ENCODE measurements at places on chromosomes 2 and 18. TPM values are rescaled to one million over a fixed set of nuclear protein-coding genes. Genes with fewer than 3 reads are reported as not detected.

The KRTCAP3 gene
- total RNA-seq, result not detected

The C2orf81 gene
- total RNA-seq, result 2.8 TPM

The CD8B gene
- total RNA-seq, result not detected

The KCTD1 gene
- 11.5 TPM for total RNA-seq

The G6PC2 gene
- not detected for total RNA-seq

The TEX51 gene
- not detected for total RNA-seq

The SPP2 gene
- not detected for total RNA-seq

The GKN2 gene
- total RNA-seq, result not detected

The SDC1 gene
- total RNA-seq, result 45.5 TPM

GRCh38 chr18:9608298-9608697, 6.1 kb downstream of the PPP4R1 start:
- no peak for DNase-seq

DNA sequence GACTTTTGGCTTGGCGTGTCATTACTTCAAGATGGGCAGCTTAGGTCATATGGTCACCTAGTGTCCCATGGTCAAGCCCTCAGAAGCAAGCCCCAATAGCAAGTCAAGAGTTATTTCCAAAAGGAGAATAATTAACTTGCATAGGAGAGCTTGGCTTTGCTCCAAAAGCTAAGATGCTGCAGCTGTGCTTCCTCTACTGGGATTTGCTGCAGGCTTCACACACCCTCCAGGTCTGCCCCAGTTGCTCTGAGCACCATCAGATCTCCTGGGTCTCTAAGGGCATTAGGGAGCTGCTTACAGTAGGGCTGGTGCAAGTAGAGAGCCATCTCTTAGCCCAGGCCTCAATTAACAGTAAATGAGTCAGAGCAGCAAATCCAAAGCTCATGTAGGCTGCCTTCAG, 46.6 kb downstream of the THUMPD2 start:
- no peak for DNase-seq

DNA sequence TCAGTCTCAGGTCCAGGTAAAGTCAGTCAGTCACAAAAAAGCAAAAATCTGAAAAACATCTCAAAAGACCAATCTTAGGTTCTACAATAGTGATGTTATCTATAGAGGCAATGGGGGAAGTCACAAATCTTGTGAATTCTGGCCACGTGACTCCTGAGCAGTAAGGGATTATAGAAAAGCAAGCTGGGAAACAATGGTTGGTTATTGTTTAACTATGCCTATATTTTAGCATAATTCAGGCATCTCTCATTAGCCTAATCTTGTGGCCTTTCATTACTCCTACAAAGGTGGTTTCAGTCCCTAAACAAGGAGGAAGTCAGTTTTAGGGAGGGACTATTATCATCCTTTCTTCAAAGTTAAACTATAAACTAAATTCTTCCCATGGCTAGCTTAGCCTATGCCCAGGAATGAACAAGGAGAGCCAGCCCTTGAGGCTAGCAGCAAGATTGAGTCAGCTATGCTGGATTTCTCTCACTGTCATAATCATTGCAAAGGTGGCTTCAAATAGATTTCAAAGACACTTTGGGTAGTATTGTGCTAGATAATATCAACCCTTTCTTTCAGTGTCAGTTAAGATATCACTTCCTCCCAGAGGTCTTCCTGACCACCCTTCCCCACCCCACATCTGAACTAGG, 56.4 kb upstream of the ITGA6 start:
- no peak for DNase-seq

- DNase-seq, result no peak
These were observed 132.5 kb downstream of the CSRNP3 start for GRCh38 chr2:165601928-165602521.

DNA sequence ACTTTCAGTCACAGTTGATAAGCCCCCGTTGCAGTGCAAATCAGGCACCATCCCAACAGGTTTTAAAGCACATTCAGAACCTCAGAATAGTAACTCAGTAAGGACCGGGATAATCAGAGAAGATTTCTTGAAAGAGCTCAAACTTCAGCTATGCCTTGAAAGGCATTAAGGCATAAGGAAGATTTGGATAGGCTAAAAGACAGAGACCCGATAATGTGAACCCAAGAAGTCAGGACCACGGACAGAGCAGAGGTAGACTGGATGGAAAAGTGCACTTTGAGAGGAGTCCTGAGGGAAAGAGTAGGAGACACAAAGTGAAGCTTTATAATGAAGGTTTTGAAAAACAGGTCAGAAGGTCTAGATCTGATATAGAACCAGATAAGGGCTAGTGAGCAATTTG, 36.9 kb upstream of the KLF7 start:
- no peak for DNase-seq

- DNase-seq, result no peak
These were observed 66.5 kb downstream of the ALPK2 start for GRCh38 chr18:58562146-58562998.

GRCh38 chr2:40324656-40325055, 127.2 kb downstream of the SLC8A1 start:
- DNase-seq, result no peak

GRCh38 chr2:233331536-233331935, 22.8 kb upstream of the DGKD start:
- DNase-seq, result no peak

DNA sequence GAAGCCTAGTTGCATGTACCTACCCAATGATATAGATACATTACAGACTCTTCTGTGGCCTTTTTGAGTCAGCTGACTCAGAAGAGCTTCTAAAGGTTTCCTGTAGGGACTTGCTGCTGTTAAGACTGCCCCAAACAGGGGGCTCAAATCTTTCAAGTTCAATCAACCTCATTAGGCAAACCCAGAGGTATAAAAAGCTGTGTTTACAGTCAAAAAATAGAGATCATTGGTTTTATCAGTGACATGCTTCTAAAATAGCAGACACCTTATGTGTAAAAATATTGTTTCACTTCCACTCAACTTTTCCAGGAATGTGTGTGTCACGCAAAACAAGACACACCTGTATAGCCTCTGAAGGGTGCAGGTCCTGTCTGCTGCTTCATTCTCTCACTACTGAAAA, 624.3 kb upstream of the FANCL start:
- DNase-seq, result no peak

DNA sequence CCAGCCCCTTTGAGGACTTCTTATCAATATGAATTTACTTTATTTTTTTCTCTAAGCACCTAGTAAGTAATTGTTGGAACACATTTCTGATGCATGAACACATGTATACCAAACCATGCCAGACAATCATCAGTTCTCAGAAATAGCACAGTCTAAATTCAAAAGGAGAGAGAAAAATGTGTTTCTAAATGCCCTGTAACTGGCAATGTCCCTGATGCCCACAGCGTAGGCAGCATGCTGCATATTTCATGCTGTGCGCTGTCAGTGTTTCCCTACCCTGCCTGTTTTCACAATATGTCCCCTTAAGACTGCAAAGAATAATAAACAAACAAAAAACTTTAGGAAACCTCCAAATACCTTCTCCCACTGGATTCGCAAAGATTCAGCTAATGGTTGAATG, 881.0 kb upstream of the CHAC2 start:
- peak; percentile 91 for DNase-seq

GRCh38 chr2:33042819-33043218, 96.1 kb downstream of the LTBP1 start:
- no peak for DNase-seq

DNA sequence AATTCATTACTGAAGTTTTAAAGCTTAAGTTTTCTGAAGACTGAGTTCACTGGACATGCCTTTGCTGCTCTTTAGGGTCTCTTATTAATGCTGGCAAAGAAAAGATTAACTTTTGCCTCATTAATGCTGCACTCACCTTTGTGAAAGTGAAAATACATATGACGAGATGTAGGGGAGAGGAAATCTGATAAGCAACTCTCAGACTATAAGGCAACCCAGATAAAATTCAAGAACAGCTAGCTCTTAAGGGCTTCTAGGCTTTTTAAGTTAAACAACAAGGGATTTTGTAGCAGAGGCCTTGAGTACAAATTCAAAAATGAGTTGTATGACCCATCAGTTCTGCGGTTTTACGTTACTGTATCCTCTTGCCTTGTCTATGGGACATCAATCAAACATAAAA, 143.7 kb downstream of the USP34 start:
- no peak for DNase-seq

DNA sequence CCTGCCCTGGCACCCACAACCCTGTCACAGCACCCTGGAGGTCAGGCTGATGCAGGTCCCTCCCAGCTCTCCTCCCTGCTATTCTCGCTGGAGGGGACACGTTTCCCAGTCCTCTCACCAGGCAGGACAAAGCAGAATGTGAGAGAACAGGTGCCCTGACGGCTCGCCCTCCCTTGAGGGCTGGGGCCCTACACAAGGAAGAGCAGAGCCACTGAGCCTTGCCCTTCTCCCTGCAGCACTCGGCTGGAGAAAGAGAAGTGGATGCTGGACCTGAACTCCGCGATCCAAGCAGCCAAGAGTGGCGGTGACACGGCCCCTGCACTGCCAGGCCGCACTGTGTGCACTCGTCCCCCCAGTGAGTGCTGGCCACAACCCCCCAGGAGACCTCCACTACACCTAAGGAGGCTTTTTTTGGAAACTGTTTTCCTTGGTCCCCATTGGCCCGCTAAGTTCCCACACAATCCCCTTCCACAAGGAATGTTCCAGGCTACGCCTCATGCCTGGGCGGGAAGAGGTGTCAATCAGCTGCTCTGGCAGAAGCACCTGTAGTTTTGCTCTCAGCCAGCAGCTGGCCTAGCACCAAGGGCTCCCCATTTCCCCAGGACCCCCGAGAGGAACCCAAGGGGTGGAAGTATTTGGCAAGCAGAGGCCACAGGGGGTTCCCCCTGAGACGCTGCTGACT, 17.4 kb downstream of the STK25 start:
- DNase-seq, result no peak

DNA sequence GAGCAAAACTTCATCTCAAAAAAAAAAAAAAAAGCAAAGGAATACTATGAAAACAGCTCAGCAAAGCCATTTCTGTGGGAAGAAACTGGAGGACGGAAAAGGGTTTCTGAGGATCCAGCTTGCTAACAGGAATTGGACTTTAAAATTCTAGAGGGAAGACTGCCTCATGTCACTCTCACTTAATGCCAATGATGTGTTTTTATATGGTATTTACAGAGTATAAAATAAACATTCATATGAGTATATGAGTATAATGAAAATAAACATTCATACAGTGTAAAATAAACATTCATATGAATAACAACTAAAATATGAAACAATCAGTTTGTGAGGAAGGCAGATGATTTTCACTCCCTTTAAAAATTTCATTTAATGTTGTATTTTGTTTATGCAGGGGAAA, 43.9 kb downstream of the CHMP3 start:
- DNase-seq, result no peak

DNA sequence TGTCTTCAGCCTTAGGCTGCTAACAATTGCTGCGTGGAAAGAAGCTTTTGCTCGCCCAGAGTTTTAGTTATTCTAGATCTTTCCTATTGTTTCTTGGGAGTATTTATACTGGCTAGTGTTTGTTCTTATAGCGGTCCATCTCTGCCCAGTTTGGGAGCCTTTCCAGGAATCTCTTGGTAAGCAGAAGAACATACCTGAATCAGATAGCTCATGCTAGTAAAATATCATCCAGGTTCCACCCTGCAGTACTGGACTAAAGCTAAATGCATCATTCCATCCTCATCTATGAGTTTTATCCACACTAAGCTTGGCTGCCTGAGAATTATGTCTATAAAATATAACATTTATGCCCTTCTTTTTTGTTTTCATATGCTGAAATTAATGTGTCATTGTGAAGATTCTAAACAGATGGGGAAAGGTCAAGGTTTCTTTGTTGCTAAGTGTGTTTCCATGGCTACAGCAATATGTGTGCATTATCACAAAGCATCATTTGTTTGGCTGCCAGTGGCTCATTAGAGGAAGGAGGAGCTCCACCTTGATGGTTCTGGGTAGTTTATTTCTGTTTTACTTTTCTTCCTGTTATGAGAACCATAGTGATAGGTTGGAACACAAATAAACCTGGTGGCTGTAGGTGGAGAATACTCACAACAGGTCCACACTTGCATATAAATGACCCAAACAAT, 182.8 kb downstream of the PIK3C3 start:
- peak; percentile 83 for DNase-seq

DNA sequence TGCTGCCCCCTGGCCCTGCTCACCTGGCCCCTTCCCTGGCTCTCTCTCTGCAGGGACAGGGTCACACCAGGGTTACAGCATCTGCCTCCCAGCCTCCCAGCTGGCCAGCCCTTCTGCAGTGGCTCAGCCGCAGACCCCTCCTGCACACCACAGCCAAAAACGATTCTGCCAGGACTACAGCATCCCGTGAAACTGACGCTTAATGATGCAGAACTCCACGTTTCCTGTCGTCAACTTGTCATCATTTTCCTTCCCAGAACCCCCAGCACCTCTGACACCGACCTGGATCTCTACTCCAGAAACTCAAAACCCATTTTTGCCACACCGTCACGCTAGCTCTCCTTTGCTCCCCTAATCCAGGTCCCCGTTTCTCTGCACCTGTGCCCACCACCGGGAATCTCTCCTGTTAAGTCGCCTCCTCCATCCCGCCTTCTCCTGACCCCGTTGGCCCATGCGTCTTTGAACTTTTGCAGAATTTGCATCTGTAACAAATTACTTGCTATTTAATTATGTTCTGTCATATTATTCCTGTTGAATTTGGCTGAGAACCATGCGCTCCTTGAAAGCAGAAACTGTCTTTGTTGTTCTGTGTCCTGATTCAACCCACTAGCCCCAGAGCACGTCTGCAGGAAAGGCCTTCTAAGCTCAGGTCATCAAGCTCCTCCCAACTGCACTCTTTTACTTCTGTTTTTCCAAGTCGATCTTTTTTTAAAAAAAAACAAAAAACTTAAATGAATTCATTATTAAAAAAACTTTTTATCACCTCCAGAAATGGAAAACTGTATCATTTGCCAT, 173.2 kb upstream of the COPS8 start:
- no peak for DNase-seq

DNA sequence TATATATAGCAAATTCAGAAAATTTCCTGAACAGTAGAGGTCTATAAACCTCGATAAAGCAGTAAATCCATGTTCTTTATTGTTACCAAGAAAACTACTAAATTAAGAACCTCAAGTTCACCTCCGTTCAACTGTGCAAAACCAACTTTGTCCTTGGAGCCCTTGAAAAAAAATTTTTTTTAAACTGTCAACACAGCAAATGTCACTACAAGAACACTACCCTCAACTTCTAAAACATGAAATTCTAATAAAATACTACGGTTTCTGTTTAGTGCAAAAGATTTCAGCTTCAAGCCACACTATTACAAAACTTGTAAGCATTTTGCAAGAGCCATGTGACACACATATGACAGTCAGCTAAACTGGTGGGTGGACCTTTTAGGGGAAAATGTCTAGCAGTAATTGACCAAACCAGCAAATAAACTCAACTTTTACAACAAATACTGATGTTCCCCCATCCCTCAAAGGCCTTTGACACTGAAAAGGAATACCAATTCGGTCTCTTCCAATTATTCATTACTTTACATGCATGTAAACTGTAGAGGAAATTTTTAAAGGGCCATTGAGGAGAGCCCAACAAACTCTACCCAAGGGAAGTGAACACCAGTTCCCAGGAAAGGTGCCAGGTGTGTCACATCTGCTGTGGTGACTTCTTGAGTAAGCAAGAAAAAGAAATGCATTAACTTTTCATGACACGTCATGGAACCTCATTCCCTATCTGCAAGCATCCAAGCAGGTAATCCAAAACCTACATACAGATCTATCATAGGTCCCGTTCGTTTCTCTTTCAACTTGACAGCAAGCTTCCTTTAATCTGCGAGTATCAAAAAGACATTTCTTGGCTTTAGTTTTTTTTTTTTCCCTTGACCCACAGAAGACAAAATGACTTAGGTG, 1.4 kb downstream of the RAB1A start:
- no peak for DNase-seq
